ENCODE measurements at places on chromosomes 2 and 18.

DNA sequence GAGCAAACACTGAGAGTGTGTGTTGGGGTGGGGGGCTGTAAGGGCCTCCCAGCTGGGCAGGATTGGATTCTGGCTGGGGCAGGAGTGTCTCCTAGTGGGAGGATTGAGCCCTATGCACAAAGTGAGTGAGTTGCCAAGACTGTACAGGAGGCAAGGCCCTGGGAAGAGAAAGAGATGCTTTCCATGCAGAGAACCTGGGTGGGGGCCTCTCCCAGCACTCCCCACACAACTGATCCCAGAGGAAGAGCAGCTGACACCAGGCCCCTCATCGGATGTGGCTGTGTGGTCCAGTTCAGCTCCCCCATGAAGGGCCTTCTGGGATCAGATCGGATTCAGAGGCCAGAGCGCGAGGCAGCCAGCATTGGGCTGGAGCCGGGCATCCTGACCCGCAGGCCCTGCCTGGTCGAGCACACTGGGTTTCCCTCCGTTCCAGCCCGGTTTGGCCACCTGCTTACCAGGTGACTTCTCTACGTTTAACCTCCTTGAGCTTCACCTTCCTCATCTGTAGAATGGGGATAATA lies 49.4 kb upstream of the FAHD2A start:
- DNase-seq: no peak

GRCh38 chr2:27356056-27356381 lies 545 bp downstream of the GTF3C2 start:
- peak; percentile 71 for DNase-seq

DNA sequence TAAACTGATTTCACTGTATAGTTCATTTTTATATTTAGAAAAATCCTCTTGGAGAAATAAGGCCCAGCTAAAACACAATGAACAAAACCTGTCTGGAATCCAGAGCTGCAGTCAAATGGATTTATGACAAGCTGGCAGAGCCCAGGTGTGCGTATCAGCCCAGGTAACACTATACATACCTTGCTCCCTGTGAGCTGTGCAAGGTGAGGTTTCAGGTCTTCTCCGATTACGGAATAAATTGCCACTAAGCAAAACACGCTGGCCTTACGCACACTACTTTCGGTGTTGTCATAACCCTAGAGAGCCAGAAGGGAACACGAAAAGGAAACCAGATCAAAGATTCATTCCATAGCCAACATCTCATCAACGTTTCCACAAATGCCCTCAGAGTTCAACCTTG lies 61.9 kb upstream of the TFCP2L1 start:
- no peak for DNase-seq

DNA sequence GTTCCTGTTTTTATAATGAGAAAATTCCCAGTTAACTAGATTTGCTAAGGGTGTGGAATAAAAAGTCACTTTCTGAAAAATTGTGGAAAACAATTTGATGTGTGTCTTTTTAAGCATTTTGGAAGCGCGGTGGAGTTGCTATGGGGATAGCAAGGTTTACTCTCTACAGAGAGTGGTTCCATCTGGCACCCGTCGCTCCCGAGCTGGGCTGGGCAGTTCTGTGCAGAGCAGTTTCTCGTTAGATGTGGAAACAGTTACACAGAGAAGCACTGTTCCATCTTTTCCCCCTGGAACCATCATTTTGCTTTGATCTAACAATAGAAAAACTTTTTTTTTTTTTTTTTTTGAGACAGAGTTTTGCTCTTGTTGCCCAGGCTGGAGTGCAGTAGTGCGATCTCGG lies 17.4 kb downstream of the LDLRAD4 start:
- peak; percentile 26 for DNase-seq

- DNase-seq: no peak
Measured at GRCh38 chr2:21972586-21972985, 848.8 kb downstream of the TDRD15 start.

DNA sequence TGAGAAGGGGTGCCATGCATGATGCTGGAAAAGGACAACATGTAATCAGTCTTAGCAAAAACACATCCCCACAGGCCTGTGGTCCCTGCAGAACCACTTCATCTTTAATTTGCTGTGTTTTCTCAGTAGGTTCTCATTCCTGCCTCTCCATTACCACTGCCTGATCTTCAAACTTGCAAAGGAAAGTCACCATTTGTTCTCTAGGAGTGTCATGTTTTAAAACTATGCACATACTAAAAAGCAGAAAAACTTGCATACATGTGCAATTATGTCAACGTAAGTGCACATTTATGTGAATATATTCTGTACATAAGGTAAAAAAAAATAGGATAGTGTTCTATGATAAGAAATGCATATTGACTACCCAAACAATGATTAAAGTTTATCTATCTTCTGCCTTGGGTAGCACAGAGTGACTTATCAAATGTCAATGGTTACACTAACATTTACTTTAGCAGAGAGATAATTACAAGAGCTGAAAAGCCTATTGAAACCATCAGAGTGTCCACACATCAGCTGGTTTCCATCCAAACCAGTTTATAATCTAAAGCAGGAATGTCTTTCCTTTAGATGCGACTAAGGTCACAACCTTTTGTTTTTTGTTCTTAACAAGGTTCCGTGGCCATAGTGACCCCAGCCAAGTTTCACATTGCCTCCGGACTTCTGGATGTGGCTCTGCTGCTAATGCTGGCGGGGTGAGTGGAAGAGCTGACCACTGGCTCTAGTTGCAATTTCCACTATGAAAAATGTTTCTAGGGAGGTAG lies 58.7 kb upstream of the RMDN2 start:
- DNase-seq: no peak

GRCh38 chr18:12625241-12625640 lies 32.7 kb downstream of the SPIRE1 start:
- DNase-seq: no peak

DNA sequence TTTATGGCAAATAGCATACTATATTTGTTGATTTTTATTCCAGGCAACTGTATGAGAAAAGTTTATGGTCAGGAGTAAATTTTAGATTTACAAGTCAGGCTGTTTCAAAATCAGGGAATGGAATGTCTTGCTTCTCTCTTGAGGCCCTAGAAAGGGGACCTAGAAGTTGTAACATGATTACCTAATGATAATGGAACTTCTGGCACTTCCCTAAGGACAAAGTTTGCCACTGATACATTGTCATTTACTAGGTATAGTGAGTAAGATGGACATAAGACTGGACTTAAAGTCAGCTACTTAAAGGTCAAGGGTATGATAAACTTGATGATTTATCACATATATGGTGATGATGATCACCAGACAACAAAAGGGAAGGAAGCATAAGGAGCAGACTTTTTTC lies 103.3 kb upstream of the VRK2 start:
- DNase-seq: no peak

GRCh38 chr18:21262979-21263378 lies 20.9 kb downstream of the GREB1L start:
- DNase-seq: peak; percentile 84

- DNase-seq: no peak
Measured at GRCh38 chr18:48790226-48790863, 160.4 kb downstream of the SMAD7 start.

- DNase-seq: peak; percentile 27
Measured at GRCh38 chr2:132669908-132670495, at the start of gene LYPD1. TSS of gene LYPD1 (minus strand) at chr2:132670205. CDS start at chr2:132669932, 273 bp downstream.

DNA sequence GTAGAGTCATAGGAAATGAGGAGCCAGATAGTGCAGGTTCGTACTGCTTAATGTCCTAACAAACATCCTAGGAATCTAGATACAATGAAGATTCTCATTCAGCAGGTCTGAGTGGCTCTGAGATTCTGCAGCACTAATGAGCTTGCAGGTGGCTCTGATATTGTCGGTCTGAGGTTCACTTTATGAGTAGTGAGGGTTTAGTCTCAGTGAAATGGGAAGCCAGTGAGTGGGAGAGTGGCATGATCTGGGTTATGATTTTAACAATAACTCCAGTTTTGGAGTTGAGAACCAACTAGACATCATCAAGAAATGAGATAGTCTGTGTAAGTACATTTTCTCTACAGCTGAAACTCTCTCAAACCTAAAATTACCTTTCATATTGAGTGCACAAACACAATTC lies 166.8 kb upstream of the SP5 start:
- no peak for DNase-seq

- DNase-seq: no peak
Measured at GRCh38 chr2:182359990-182360662, 66.7 kb downstream of the PDE1A start.

Measured in NCI-H524 (cell line).